Hematopoietic multipotent progenitor cell treated with erythropoietin and hydrocortisone succinate and interleukin-3 and kit ligand, for 4 days (in vitro differentiated cells): ENCODE measurements at places on chromosomes 3 and 15.

DNA sequence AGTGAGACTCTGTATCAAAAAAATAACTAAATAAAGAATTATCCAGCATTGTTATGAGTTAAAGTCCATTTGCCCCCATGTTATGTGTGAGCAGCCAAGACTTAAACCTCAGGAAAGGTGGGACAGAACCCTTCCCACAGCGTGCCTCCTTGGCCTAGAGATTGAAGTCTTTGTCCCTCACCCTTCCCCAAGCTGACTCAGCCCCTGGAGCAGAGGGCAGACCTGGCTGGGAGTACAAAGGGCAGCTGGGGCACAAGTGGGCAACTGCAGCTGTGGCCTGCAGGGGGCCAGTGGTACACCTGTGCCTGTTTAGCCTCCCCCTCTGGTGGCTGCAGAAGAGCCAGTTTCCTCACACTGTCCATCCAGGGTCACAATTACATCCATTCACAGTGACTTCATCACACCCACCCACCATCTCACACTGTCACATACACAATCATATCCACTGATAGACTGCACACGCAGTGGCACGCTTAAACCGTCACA, 940 bp upstream of the ACY1 start:
- DNase-seq: peak; percentile 76

- DNase-seq: peak; percentile 92
Measured at GRCh38 chr3:38805765-38806386, 10.1 kb downstream of the SCN10A start.

GRCh38 chr3:42014458-42014920, 52.6 kb upstream of the ULK4 start:
- peak; percentile 77 for DNase-seq

DNA sequence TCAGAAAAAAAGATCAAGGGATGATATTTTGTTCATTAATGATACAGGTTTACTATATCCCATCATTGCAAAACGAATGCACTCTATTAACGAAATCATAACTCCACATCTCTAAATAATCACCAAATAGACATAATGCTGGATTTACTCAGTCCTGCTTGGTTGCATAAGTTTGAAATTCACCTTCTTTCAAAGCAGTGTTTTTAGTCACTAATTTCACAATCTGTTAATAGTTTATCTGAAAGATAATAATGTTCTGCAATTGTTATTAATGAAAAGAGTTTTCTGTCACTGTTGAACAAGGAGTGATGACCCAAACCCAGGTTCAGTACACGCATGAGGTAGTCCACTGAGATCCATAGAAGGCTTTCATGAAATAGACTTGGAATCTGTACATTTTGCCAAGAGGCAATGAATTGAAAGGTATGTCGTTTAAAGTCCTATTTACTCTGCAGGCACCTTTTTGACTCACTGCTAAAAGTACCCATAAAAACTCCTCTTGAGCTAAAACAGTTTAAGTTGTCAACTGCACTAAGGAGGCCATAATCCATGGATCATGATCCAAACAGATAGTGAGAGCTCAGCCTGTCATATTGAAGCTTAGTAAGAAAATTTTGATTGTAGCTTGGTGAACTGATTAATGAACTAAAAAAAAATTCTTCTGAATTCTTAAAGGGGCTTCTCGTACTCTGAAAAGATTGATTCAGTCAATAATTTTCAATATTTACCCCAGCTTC, 75.6 kb upstream of the MBNL1 start:
- no peak for DNase-seq

- DNase-seq: no peak
Measured at GRCh38 chr3:188468662-188469061, 314.7 kb downstream of the LPP start.

- DNase-seq: no peak
Measured at GRCh38 chr15:49888323-49888693, 230.7 kb downstream of the ATP8B4 start.
